ENCODE measurements at places on chromosomes 1 and 21.

DNA sequence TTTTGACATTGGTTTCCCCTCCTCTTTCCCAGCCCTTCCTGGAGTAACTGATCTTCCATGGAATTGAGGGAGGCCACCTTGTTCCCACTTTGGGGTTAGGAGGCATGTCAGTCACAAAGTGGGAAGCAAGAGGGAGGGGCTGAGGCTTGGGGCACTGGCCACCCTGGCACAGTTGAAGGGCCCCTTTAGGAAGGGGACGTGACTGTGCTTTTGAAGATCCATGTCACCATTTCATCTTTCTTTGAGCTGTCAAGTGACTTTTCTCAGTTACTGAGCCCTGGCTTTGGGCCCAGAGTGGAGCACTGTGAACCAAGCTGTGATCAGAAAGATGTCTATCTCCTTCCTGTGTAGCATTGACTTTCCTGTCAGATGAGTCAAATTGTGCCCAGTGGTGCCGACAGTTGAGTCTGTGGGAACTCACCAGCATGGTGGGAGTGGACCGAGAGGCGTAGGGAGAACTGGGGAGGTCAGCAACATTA is 38.5 kb upstream of the TDRD10 start:
- DNase-seq = peak; percentile 78

- DNase-seq = no peak
These were observed 150.8 kb downstream of the MAST2 start for GRCh38 chr1:45953934-45954847.

- DNase-seq = no peak
These were observed 133.1 kb downstream of the LRRC40 start for GRCh38 chr1:70072231-70072751.

GRCh38 chr1:95168761-95169351 is 51.7 kb downstream of the TLCD4 start:
- no peak for DNase-seq

DNA sequence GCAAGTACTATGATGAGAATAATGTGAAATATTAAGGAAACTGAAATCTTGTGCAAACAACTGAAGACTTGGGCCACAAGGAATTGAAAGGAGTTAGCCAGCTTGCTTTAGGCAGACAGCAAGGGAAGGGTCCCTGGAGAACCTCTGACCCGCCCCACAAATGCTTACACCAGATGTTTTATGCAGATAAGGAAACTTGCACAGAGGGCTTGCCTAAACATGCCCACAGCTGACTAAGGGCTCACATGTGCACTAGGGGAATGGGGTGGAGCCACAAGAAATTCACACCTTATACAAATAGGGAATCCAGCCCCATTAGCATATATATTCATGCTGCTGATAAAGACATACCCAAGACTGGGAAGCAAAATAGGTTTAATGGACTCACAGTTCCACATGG is 86.1 kb upstream of the CYYR1 start:
- no peak for DNase-seq

- no peak for DNase-seq
These were observed 1793.2 kb downstream of the NCAM2 start for GRCh38 chr21:22791376-22791775.

GRCh38 chr1:204254031-204254661 is 40.4 kb upstream of the GOLT1A start:
- DNase-seq = no peak

DNA sequence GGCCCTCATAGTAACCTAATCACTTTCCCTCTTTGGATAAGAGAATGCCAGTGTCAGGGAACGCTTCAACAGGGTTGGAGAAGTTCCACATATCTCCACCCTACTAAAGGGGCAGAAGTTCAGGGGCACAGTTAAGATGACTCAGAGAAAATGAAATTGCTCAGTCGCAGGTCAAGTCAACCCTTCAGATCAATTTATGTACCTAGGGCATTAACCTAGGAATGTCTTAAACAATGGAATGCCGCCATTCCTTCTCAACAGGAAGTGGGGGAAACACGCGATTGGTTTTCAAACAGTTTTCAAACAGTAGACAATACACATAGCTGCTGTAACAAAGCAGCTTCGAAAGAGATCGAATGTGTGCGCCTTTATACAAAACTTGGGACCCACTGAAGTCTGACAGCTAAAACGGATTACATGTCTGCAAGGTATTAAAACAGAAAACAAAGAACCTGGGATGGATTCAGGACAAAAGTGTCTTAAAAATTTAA is 897 bp downstream of the SLC25A24 start:
- DNase-seq = peak; percentile 7

DNA sequence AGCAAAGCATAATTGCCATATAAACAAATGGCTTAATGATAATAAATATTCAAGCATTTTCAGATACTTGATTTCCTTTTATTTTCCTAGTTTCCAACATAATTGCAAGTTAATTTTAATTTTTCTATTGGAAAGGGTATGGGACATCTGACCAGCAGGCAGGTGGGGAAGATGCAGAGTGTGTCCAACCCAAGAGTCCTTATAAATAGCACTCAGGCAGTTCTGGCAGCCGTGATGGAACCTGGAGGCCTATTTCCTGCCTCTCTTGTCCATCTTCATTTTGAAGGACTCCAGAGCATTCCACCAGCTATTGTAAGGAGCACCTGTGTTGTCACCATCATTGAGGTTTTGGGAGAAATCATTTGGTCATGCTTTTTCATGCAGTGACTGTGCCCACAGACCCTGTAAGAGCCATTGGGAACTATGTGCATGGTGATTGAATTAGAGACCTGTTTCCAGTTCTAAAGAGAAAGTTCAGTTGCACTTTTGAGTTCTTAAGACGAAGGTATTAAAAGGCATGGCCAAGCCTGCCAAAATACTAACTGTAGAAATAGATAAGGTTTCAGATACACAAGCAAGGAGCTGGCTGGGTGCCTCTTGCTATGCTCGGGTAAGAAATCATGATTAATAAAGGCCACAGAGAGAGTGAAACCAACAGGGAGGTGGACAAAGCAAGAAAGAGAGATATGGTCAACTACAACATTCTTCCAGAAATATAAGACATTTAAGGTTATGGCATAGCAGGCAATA is 92.3 kb downstream of the SPATA46 start:
- DNase-seq = no peak

- DNase-seq = peak; percentile 69
These were observed 32.5 kb downstream of the PEX14 start for GRCh38 chr1:10507111-10507879.

DNA sequence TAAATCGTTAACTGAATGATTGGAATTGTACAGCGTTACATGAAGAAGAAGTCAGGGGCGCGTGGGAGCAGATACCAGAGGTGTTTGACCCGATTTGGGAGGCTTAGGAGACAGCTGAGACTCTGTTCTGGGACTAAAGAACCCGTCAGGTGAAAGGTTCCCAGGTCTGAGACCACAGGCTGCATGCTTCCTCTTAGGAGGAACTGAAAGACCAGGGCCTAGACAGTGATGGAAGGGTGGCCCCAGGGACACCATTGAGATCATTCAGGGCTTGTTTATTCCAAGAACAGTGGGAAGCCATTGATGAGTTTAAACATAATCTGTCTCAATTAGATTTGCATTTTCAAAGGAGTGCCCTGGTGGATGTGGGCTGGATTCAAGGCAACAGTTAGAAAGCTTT is 904 bp downstream of the KLF17 start:
- no peak for DNase-seq

DNA sequence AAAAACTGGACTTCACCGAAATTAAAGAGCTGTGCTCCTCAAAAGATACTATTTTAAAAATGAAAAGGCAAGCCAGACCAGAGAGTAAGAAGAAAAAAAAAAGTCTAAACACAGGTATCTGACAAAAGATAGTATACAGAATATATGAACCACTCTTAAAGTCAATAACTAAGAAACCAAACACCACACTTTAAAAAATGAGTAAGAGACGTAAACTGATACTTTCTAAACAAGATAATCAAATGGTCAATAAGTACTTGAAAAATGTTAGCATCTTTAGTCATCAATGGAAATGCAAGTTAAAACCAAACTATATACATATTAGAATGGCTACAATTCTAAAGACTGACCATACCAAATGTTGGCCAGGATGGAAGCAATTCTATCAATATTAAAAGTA is 77.6 kb downstream of the EVI5 start:
- DNase-seq = no peak

- peak; percentile 47 for DNase-seq
These were observed 654 bp upstream of the ARHGEF2 start for GRCh38 chr1:155978973-155979429.

DNA sequence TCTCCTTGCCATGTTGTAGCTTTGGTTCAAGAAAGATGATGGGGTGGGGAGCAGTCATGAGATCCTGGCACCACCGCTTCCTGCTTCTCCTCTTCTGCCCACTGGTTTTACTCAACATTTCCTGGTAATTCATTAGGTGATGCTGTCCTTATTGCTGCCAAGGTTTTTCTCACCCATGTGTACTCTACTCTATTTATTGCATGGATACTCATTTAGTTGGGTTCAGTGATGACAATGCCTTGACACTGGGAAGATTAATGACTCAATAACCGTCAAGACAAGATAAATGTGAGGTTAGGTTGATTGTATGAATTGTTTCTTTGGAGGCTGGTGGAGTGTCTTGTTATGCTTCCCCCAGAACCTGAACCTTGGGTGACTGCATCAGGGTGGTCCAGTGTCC is 484.2 kb downstream of the SIPA1L2 start:
- no peak for DNase-seq
